ENCODE measurements at places on chromosomes 1 and 21. TPM values are rescaled to one million over a fixed set of nuclear protein-coding genes. Genes with fewer than 3 reads are reported as not detected.
A peak's percentile ranks its signal among the peaks of the same experiment; 100 is the strongest.

DNA sequence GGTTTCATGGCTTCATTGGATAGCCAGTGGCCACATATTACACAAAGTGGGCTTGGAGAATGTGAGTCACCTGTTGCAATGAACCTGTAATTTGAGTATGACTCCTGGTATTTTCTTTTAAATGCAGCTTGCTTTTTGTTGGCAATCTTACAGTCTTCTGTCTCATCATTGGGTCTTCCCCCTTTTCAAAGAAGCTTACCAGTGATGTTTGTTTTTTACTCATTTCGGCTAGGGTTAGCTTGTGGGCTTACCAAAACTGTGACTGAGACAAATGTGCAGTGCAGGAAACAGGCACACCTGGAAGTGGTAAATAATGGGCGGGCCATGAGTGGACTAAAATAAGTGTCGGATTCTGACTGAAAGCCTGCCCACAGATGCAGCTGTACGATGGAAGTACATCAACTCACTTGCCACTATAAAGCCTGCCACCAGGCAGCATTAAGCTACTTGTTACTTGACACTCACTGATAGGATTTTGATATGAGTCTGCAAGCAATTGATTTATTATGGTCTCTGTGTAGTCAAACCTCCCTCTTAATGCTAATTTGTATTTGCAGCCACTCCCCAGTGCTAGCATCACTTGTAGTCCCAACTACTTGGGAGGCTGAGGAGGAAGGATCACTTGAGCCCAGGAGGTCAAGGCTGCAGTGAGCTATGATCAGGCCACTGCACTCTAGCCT lies 4.2 kb downstream of the HHAT start:
- no peak for DNase-seq

DNA sequence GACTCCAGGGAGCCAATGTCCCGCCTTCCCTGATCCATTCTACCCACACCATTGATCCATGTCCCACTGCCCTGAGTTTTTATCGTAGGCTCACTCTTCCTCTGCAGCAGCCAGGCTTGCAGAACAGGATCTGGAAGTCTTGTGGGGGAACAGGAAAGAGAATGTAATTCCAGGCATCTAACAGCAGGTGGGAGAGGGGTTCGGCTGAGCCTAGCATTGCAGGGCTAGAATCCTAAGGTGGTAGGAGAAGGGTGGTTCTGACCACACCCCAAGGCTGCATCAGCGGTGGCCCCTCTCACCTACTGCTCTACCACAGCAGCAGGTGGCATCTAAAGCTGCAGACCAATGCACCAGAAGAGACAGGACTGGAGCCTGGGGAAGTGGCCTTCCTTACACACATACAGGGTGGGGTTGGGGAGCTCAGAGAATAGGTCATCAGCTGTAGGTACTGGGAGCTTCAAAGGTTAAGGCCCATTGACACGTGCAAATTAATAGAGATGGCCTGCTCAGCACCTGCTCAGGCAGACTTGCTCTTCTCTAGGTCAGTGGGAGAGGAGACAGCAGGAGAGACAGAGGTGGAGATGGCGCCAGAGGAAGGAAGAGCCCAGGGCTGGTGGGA lies 20.5 kb downstream of the KNCN start:
- no peak for DNase-seq

DNA sequence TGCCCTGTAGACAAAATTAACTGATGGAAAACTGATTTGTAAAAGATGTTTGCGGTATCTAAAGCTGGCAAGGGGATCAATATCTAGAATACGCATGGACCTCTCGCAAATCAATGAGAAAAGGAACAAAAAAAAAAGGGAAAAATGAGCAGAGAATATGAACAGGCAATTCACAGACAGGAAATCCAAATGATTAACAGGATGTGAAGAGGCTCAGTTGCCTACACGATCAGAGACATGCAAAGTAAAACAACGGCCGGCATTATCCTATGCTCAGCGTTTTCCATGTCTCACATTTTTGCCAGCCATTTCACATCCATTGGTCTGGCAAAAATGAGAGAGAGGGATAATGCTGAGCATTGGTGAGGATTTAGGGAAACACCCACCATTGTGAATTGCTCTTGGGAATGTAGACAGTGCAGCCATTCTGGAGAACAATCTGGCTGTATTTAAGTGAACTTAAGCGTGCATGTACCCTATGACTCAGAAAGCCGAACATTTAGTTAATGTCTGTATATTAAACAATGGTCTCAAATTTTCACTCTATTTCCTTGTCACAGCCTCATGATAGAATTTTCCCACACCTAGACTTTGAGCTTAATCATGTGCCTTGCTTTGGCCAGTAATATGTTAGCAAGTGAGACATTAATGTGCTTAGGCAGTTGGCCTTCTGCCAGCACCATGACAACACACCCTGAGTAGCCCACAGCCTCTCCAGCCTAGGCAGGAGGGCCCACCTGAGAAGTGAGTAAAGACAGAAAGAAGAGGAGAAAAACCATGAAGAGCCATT lies 61.0 kb upstream of the NBPF3 start:
- no peak for DNase-seq

Gene NBPF9
- total RNA-seq: 33.5 TPM

- no peak for DNase-seq
Measured at GRCh38 chr1:53590104-53590503, 130.9 kb downstream of the DMRTB1 start.

- DNase-seq: no peak
Measured at GRCh38 chr1:172006660-172007059, 165.4 kb downstream of the DNM3 start.

Gene FCRL2
- 0.31 TPM for total RNA-seq

- no peak for DNase-seq
Measured at GRCh38 chr1:164748253-164748899, 189.4 kb downstream of the PBX1 start.

Gene LRRC38
- not detected for total RNA-seq

DNA sequence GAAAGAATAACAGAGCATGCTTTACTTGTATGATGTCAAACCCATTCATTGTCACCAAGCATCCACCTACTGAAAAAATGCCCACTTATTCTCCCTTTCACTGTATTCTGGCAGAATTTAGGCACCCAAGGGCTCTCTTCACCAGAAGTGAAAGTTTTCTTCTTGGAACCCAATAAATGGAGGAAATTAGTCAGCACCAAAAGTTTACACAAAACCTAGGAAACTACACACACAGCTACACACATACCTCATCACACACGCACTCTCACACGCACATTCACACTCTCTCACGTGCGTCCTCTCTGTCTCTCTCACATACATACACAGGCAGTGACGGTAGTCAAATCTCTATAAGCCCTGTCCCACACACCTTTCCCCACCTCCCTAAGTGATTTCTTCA lies 37.6 kb downstream of the MCOLN2 start:
- DNase-seq: no peak

- DNase-seq: no peak
Measured at GRCh38 chr1:237041795-237042525, at the start of gene RYR2. Gene RYR2 (plus strand): TSS chr1:237042184. CDS start chr1:237042522, 338 bp downstream.

DNA sequence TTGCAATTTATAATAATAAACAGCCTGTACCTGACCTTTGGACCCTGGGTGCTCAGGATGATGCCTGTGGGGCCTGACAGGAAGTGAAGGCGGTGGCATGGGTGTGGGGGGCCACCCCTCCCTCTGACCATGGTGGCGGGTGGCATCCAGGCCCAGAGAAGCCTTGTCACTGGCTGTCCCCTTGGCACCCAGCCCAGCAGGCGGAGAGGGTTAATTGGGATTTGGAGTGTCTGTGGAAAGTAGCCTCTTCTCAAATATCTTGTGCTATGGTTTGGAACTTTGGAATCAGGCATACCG lies 20.5 kb downstream of the SOX13 start:
- no peak for DNase-seq

DNA sequence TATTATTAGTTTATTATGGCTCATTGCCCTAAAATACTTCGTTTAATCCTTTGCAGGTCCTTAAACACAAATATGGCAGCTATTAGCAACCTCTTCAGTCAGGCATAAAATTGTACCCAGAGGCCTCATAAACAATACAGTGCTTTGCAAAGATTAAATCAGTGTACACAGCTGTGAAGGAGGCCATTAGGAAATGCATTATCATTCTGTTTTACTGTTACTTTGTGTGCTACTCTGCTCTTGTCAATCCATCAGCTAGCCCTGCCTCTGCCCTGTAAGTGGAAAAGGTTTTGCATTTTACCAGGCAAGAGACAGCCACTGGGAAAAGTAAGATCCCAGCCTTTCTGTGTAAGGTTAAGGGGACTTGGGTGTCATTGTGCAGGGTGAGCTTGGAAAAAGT lies 415.7 kb upstream of the DAB1 start:
- DNase-seq: no peak

Gene ATP8B2
- 78.3 TPM for total RNA-seq

- DNase-seq: no peak
Measured at GRCh38 chr1:15883326-15883725, 35.8 kb downstream of the SPEN start.

Gene VANGL2
- 7.1 TPM for total RNA-seq

DNA sequence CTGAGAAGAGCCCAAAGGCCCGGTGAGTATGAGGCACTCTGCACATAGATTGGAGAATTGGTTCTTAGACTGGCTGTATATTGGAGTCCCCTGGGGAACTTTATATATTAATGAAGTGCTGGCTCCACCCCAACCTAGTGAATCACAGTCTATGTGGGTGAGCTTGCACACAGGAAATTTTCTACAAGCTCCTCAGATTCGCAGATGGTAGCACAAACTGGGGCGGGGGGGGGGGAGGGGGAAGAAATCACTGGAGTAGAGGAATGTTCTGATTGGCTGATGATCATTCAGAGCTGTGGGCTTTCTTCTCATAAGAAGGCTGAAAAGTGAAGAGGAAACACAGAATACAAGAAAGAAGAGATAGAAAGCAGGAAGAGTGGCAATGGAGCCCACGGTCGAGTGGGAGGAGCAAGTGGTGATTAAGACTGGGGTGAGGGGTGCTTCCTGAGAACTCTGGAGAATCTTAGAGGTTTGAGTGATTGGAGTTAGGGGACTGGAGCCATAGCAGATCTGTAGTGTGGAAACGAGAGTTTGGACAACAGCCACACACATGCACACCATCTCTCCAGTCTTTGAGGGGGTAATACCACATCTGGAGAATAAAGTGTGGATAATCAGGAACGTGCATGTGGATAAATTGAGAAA lies 465.9 kb upstream of the DAB1 start:
- no peak for DNase-seq

- DNase-seq: no peak
Measured at GRCh38 chr1:3212453-3213355, 143.7 kb downstream of the PRDM16 start.

Gene PTGER3
- 4.4 TPM for total RNA-seq

Gene CLDN17
- total RNA-seq: not detected

DNA sequence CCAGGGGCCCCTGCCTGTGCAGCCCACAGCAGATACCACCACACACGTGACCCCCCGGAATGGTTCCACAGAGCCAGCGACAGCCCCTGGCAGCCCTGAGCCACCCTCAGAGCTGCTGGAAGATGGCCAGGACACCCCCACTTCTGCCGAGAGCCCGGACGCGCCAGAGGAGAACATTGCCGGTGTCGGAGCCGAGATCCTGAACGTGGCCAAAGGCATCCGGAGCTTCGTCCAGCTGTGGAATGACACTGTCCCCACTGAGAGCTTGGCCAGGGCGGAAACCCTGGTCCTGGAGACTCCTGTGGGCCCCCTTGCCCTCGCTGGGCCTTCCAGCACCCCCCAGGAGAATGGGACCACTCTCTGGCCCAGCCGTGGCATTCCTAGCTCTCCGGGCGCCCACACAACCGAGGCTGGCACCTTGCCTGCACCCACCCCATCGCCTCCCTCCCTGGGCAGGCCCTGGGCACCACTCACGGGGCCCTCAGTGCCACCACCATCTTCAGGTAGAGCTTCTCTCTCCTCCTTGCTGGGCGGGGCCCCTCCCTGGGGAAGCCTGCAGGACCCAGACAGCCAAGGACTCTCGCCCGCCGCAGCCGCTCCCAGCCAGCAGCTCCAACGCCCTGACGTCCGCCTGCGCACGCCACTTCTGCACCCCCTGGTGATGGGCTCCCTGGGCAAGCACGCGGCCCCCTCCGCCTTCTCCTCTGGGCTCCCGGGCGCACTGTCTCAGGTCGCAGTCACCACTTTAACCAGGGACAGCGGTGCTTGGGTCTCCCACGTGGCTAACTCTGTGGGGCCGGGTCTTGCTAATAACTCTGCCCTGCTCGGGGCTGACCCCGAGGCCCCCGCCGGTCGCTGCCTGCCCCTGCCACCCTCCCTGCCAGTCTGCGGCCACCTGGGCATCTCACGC lies 51.0 kb downstream of the COL18A1 start:
- no peak for DNase-seq

DNA sequence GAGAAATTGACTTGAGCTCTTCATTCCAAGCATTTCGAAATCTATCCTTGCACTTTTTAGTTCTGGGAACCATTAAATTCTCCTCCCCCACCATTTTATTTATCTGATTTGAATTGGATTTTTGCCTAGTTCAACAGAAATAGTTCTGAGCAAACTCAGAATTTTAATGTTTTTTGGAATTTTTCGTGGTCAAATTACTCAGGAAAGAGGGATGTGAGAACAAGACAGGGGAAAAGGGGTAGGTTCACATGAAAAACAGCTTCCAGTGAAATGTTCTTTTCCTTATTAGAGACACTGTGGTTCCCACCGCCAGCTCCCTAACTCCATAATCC lies 5.7 kb upstream of the ZNF697 start:
- DNase-seq: no peak

GRCh38 chr1:118485757-118486156 lies 300.7 kb upstream of the SPAG17 start:
- no peak for DNase-seq

Gene RASSF5
- 53.0 TPM for total RNA-seq

- no peak for DNase-seq
Measured at GRCh38 chr1:233723387-233723786, 109.5 kb downstream of the KCNK1 start.

DNA sequence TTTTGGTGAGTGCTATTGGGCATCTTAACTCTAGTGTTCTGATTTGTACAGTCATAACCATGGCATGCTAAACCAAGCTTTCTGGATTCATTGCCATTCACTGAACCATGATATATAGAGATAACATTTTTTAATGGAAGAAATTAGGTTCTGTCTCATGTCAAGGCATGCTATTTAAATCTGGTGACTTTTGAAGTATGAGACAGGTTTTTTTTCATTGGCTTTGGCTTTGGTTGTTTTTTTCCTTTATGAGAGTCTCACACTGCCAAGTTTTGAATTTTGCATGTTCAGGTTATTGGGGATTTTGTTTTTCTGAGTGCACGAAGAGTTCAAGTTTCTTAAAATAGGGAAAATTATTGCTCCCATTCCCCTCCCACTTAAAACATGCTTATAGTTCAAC lies 141.3 kb upstream of the ADAMTS5 start:
- no peak for DNase-seq

- DNase-seq: no peak
Measured at GRCh38 chr1:81509594-81509993, 291.1 kb upstream of the ADGRL2 start.

Gene RAB29
- 17.6 TPM for total RNA-seq

- no peak for DNase-seq
Measured at GRCh38 chr1:156854634-156855033, 4.3 kb downstream of the INSRR start.

- DNase-seq: peak; percentile 78
Measured at GRCh38 chr1:236142253-236143103, at the start of gene GPR137B. Gene GPR137B (plus strand): TSS chr1:236142539. CDS start chr1:236142623, 84 bp downstream.

Gene SH3GLB1
- 77.6 TPM for total RNA-seq
